Stimulated activated CD4-positive, alpha-beta T cell treated with anti-CD3 and anti-CD28 coated beads, Interleukin-4, amount 100 ng/mL, for 48 hours (primary cell): ENCODE measurements at places on chromosomes 16 and 17.

- peak; percentile 28 for DNase-seq
These were observed 488 bp downstream of the SPSB3 start for GRCh38 chr16:1781758-1782407.

DNA sequence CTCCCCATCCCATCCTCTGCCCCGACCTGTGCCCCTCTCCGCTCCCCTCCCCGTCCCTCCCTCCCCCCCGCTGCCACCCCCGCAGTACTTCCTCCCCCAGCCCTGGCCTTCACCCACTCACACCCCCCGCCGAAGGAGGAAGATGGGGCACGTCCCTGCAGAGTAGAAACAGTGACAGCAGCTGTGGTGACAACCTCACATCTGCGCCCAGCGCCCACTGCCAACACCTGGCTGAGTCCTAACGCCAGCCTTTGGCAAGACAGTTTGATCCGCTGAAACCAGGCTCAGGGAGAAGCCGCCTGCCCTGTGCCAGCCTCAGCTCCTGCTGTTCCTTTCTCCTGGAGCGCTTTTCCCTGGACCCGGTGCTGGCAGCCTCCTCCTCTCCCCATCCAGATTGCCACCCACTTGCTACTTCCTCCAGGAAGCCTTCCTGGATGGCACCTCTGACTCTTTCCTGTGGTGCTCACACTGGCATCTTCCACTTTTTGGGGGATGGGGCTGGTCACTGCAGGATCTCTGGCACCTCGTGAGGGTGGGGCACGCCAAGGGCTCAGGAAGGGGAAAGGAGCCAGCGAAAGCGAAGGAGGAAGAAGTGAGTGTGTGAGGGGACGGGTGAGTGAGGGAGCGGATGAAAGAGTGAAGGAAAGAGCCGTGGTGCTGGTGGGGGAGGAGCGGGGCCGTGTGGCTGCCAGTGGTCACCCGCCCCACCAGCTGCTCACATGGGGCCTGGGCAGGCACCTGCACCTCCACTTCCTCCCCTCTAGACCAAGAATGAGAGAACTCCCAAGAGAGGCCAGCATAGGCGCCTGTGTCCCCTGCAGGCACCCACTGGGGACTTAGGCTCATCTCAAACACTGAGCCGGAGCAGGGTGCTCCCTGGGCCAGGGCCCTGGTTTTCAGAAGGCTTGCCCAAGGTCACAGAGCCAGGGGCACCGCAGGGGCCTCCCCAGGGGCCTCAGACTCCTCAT is 27.0 kb downstream of the ZFPM1 start:
- DNase-seq = no peak

GRCh38 chr16:2715519-2715918 is 4.5 kb downstream of the PRSS27 start:
- DNase-seq = peak; percentile 78

- DNase-seq = peak; percentile 50
These were observed at the start of gene ZDHHC1 for GRCh38 chr16:67415872-67416793. Gene ZDHHC1, minus strand, starts transcription at chr16:67416477. Its CDS starts 8,702 bp downstream, at chr16:67407775.

GRCh38 chr17:79262624-79263023 is 188.0 kb downstream of the ENGASE start:
- no peak for DNase-seq
